ENCODE measurements at places on chromosomes 5 and 9.

- DNase-seq = no peak
These were observed 6.6 kb downstream of the SAXO1 start for GRCh38 chr9:19026375-19026774.

DNA sequence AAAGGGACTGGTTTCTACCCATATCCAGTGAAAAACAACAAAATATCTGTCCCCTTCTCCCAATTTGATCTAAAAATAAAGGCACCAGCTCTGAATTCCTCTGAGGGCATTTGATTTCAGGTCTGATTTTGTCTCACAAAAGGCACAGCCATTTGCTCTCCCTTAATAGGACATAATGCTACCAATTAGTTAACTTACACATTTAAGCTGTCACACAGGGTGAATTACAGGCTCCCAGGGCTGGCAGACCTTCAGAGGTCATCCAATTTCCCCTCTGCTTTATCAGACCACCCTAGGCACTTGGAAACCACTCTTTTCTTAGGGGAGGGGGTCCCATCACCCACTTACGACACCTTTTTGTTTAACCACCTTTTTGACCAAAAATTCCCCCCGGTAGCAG is 319.9 kb downstream of the SPOCK1 start:
- DNase-seq = no peak

DNA sequence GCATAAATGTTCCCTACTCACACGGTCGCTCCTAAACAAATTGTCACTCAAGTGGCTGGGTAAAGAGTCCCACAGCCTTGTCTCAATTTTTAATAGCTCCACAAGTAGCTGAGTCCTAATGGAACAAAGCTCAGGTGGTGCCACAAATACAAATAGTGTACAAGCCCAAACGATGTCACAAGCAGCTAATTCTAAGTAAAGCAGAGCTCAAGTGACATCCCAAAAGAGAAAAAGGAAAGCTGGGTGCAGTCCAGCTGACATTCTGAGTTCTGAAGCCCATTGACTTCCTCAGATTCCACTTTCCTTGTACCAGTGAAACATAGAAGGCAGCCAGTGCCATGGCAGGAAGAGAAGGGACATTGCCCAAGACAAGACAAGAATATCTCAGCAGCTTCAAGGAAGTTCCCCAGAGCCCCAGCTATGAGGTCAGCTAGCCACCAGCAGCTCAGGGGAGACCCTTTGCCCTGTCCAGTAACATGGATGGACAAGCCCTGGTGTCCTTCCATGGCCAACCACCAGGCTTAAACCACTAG is 231.2 kb upstream of the SGCD start:
- no peak for DNase-seq

- DNase-seq = no peak
These were observed 26.8 kb upstream of the IQGAP2 start for GRCh38 chr5:76376148-76376865.

- no peak for DNase-seq
These were observed 13.9 kb downstream of the REXO4 start for GRCh38 chr9:133403766-133404453.

GRCh38 chr9:121748074-121748473 is 96.6 kb downstream of the DAB2IP start:
- no peak for DNase-seq

- no peak for DNase-seq
These were observed 946 bp upstream of the LTC4S start for GRCh38 chr5:179792612-179793467.

GRCh38 chr5:149379818-149380374 is 804 bp upstream of the IL17B start:
- no peak for DNase-seq

DNA sequence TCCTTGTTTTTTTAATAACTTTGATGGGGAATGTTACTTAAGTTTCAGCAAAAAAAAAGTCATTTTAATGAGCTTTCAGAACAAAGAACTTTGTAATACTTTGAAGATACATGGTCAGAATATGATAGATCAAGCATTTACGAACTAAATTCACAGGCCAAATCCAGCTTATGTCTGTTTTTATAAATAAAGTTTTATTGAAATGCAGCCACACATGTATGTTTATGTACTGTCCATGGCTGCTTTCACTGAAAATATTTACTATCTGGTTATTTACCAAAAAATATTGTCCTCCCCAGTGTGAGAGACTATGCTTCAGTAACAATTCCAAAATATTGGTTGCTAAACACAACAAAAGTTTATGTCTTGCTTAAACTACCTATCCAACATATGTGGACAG is 366.7 kb downstream of the PIK3R1 start:
- no peak for DNase-seq

DNA sequence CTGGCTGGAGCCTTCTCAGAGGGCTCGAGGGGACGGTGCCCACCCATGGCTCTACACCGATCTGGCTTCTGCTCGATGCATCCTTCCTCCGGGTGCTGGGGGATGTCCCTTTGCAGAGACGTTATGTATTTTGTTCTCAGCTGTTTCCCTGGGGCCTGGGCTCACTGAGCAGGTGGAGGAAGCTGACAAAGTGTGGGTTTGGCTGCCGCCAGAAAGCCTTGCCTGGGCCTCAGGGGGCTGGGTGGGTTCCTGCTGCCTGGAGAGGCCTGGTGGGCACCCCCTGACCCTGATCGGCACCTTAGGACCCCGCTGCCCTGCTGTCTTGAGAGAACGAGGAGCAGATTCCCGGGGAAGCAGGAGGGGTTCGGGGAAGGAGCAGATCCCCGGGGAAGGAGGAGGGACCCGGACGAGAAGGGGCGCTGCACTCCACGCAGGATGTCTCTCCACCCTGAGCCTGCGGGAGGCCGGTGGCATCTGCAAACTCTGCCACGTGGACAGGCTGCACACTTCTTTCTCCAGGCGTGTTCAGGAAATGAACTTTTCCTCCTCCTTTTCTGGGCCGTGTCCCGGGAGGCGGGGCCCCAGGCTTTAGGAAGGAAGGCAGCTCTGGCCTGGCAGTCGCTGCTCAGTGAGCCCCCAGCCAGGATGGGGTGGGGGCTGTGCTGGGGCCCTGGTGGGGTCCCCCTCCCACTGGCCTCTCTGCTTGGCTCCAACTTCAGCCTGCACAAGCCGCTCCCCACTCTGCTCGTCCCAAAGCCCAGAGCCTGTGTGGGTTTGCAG is 148.9 kb downstream of the RXRA start:
- no peak for DNase-seq

DNA sequence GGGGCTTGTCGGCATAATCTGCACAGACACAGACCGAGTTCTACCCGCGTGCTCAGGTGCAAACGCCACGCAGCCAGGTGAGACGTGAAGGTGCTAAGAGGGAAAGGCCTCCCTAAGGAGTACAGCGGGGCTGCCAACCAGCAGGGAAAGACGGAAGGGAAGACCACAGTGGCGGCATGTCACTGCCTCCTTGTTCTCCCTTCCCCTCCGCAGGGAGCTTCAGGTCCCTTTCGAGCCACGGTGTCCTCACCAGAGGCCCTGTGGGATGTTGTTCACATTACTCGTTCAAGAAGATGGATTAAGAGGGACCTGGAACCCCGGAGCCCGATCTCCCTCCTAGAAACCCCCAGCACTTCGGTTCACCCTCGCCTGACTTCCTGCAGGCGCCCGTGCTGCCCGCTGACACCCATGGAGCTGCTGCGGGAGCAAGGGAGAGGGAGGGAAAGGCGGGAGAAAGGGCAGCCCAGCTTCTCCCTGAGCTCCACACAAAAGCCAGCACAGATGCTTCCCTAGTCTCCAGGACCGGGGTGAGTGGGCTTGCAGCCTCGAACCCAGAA is 686 bp downstream of the BRD9 start:
- DNase-seq = peak; percentile 52

GRCh38 chr5:155276231-155276630 is 262.7 kb downstream of the KIF4B start:
- DNase-seq = no peak

DNA sequence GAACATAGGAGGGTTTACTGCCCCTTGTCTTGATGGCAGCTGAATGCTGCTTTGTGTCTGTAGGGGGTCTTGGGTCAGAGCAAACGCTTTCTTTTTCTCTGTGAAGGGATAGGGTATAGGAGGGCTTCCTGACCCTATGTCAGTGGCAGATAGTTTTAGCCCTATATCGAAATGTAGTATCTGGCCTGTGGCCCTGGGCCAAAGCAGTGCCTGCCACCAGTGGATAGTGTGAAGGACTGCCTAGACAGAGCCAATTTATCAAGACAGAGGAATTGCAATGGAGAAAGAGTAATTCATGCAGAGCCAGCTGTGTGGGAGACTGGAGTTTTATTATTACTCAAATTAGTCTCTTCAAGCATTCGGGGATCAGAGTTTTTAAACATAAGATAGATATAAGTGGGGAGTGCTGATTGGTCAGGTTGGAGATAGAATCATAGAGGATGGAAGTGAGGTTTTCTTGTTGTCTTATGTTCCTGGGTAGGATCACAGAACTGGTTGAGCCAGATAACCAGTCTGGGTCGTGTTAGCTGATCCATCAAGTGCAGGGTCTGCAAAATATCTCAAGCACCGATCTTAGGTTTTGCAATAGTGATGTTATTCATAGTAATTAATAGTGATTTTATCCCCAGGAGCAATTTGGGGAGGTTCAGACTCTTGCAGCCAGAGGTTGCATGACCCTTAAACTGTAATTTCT is 178.5 kb downstream of the GDNF start:
- no peak for DNase-seq

DNA sequence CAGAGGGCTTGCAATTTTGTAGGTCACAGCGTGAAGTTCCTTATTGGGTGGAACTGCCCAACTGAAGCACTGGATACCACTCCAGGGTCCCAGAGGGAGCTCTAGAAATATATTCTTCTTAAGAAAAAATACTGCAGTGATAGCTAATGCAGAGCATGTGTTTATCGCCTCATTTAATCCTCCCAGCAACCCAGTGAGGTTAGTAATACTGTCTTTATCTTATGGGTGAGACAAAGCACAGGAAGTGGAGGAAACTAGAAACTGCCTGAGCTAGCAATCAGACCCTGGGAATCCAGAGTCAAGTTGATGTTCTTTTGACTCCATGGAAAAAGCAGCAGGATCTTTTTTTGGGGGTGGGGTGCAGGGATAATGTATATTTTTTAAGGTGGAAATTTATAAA is 153.3 kb downstream of the PJA2 start:
- DNase-seq = no peak

DNA sequence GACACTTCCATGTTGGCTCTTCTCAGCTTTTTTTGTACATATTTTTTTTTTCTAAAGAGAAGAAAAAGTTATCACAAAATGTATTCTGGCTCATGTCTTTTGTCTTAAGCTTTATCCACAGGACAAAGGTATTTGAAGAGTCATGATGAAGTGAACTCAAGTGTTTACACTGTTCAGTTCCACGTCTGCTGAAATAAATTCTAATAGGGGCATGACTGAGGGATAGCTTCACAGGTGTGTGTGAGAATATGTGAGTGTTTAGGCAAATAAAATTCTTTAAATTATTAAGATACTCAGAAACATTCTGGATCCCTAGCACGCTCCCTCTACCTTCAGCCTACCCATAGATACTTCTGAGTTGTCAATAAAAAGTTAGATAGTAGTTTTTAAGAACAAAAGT is 59.8 kb downstream of the BAAT start:
- DNase-seq = no peak

DNA sequence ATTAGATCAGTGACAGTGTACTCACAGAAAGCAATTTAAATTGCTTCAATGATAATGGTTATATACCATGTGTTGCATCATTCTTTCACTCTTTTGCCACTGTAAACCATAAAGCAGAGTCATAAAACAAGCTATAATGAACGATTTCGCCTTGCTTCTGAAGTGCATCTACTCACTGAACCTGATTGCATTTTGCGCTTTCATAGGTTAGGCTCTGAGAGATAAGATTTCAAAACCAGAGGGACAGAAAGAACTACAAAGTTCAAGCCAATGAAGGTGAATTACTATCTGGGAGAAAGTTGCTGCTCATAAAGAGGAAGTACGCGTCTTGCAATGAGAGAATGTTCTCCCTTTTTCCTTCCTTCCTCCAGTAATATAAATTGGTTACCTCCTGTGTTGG is 412.7 kb downstream of the CETN3 start:
- no peak for DNase-seq

DNA sequence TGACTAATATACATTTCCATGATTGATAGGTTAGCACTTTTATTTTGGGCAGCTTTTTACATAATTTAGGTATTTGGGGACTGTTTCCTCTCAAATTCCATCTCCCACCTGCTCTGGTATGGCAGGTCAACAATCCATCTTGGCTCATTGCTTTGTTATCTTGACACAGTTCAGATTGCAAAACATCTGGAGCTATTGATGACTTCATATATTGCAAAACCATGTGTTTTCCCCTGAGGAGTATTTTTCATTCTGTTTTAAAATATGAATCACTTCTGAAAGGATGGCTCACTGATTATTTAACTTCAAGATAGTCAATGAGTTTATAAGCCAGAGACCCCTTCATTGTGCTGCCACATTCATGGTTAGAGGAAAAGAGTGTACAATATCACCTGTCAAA is 1206.0 kb upstream of the C9orf72 start:
- DNase-seq = no peak

GRCh38 chr9:36791222-36791950 is 218.7 kb downstream of the MELK start:
- DNase-seq = no peak

DNA sequence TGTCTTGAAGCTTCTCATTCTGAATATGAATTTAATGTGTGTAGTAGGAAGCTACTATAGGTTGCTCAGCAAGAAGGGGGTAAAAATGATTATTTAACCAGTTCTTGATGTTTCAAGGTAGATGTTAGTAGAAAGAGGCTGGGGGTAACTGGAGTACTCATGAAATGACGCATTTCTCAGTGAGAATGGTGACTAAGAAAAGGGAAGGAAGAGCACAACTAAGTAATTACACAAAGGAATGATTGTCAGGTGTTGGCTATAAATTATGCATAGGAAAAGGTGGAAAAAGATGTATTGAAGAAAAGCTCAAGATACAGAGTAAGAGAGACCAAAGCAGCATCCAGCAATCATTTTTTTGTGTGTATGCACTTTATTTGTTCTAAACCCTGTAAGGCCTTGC is 1.4 kb upstream of the PSIP1 start:
- DNase-seq = no peak

DNA sequence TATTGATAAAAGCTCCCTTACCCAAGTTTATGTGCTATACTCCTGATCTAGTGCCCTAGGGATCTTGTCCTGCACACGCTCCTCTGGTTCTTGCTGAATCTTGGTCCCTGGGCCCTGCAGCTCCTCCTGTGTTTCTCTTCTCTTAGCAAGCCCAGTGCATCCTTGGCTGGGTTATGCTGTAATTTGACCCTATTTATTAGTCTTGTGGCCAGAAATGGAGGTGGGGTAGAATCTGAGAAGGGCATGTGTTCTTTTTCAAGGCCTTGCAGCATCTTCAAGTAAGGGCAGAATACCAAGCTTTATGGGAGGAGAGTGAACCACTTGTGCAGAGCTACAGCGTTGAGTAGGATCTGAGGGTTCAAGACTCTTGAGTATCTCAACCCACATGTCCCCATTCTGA is 366.8 kb downstream of the FAM170A start:
- DNase-seq = no peak

All from GM12892 (cell line).